ENCODE measurements at places on chromosomes 2 and 18.

GRCh38 chr2:222912117-222912516 is 51.3 kb downstream of the ACSL3 start:
- no peak for DNase-seq

GRCh38 chr2:144516411-144516980 is 3.4 kb downstream of the ZEB2 start:
- no peak for DNase-seq

DNA sequence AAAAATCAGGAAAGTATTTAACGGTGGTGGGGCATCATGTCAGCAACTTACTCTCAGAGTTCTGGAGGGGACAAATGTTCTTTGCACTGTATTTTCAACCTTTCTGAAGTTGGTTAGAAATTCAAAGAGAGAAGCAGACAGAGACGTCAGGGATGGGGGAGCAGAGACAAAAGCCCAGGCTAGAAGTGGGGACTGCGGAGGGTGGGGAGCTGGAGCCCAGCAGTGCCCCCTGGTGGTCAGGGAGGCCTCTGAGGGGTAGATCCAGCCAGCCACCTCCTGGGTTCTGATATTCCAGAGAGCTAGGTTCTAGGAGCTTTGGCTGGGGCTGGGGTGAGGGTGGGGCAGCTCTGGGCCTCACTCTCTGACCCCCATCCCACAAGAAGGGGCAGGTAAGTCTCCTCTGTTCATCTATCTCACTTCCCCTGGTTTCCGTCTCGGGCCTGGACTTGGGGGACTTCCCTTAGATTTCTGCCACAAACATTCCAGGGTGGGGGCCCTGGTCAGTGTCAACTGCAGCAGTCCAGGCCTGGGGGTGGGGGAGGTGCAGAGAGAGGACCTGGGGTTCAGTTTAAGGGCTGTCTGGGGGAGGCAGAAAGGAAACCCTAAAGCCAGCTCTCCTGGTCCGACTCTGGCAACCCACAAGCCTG is 8.9 kb downstream of the TNS1 start:
- peak; percentile 36 for DNase-seq

GRCh38 chr2:143000599-143000998 is 123.1 kb downstream of the KYNU start:
- DNase-seq, result no peak

DNA sequence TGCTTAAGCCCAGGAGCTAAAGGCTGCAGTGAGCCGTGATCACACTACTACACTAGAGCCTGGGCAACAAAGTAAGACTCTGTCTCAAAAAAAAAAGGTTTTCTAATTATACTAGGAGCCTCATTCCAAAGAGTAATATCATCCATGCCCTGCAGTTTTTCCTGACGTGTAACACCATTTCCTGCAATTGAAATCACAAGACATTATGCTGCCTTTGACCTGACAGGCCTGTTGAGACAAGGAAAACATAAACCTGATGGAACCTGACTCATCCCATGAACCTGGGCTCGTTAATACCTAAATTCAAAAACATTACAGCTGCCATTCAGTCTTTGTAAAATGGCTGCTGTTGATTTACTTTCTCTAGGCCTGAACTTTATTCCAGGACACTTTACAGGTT is 58.7 kb upstream of the PEX13 start:
- no peak for DNase-seq

DNA sequence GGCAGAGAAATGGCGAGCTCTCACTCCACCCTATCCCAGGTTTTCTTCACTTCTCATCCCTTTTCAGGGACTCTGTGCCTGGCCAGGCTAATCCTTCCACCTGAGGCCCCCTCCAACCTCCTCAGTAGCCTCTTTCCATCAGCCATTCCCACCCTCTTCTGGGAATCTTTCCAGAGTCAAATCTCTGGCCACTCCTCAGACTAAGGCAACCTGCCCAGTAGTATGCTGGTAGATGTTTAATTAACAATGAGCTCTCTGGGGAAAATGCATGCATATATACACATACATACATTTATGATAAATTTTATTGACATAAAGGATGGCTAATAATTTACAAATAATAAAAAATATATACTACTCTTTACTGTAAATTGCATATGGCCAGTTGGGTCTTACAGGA is 11.4 kb upstream of the ASPRV1 start:
- DNase-seq, result no peak

GRCh38 chr2:6929196-6929819 is 12.1 kb downstream of the RNF144A start:
- DNase-seq, result no peak

GRCh38 chr2:64838817-64839216 is 150.4 kb upstream of the SLC1A4 start:
- no peak for DNase-seq

DNA sequence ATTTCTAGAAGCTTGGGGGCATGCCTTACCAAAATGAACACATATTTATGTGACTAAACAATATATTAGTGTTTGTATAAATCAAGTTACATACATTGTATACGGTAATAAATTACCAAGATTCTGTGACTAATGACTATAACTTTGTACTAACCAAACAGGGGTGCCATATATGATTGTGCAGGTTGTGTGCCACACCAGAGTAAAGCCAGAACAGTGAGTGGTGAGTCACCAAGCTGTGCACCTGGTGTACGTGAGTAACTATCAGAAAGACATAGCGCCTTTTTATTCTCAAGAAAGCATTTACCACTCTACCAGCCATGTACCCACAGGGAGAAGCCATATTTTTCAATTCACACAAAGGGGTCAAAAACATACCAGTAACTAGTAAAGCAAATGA is 453.2 kb upstream of the PIK3C3 start:
- no peak for DNase-seq

GRCh38 chr2:232382331-232383225 is 4.0 kb downstream of the ALPP start:
- no peak for DNase-seq

DNA sequence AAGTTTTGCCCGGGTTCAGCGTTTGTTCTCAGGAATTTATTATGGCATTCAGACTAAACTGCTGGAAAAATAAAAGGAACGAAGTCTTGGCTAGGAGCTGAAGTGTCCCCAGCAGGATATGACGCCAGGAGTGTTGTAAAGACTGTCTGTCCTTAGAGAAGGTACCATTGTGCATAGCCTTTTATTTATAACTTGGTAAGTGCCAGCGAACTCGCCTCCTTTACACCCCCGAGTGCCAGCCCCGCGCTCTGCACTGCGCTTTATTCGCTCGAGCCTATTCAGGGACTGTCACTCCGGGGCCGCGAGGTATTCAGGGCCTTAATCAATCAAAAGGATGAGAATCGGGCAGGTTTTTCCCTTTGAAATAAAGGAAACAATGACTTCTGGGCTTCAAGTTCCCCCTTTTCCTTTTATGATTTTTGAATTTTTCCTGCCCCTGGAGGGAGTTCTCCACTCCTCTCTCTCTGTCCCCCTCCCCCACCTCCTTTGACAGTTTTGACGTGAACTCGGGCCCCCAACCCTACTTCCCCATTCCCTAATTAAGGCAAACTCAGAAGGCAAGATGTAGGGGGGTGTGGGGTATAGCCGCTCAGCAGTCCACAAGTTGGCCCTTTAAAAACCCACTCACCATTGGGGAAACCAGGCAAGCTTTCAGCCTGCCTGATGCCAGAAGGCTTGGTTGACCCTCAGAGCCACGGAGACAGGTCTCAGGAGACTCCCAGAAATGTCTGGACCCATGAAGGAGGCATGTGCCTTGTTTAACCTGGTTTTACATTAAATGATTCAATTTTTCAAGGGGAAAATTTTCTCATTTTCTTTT is 1.3 kb upstream of the PAX3 start:
- DNase-seq, result no peak

GRCh38 chr2:8574196-8575037 is 107.4 kb upstream of the ID2 start:
- no peak for DNase-seq

- no peak for DNase-seq
These were observed 57.4 kb downstream of the TRPM8 start for GRCh38 chr2:233974530-233975071.

- no peak for DNase-seq
These were observed 7.3 kb downstream of the NBEAL1 start for GRCh38 chr2:203021991-203022390.

GRCh38 chr2:233443511-233444183 is 89.4 kb downstream of the DGKD start:
- DNase-seq, result peak; percentile 76

DNA sequence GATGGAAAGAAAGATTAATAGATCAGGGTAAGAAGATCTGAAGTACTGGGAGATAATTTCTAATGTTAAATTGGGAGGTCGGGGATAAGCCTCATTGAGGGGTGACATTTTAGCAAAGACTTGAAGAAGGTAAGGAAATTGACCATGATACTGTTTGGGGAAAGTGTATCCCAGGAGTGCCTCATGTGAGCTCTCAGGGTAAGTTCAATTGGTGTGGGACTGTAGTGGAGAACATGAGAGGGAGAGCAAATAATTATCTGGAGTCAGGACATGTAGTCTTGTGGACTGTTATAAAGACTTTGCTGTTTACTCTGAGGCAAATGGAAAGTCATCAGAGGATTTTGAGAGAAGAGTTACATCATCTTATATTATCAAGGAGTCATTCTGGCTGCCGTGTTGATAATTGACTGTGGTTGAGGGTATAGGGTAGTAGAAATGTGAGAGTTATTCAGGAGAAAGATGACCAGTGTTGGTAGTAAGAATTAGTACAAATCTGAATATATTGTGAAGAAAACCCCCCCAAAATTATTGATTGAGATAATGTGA is 624.4 kb downstream of the ADCYAP1 start:
- no peak for DNase-seq

GRCh38 chr2:161139098-161139987 is 20.9 kb upstream of the TANK start:
- no peak for DNase-seq

GRCh38 chr2:241351640-241352031 is 4.4 kb upstream of the FARP2 start:
- no peak for DNase-seq

GRCh38 chr2:94996305-94997100 is 29.0 kb upstream of the MAL start:
- no peak for DNase-seq

GRCh38 chr2:14235667-14236066 is 396.9 kb upstream of the LRATD1 start:
- DNase-seq, result no peak

- no peak for DNase-seq
These were observed 424.3 kb downstream of the DCC start for GRCh38 chr18:52764316-52764715.

DNA sequence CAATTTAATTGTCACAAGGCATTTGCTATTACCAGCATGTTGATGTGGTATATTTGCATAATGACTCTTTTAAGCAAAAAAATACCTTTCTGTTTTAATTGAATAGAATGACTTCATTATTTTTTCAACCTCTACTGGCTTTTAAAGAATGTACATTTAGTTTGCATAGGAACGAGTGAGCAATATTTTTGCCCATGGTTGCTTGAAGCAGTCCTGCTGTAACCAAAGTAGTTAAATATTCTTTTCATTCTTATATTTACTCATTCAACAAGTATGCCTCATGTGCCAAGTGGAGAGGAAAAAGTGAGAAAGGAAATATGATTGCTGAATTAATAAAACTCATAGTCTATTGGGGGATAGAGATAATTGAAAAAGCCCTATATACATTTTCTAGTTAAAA is 184.7 kb downstream of the DSEL start:
- DNase-seq, result no peak

DNA sequence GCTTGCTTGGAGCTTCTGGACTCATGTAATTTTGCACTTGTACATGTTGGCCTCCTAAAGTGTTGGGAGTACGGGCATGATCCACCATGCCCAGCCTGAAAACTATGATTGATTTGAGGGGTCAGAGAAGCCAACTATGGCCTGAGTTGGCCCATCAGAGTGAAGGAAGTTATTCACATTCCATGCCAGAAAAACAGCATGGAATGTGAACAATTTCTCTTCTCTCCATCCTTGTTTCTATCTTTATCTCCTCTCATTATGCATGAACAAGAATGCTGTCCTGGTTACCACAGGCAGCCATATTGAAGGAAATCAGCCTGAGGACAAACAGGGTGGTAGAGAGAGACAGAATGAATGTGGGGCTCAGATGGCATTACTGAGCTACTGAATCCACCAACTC is 3.5 kb upstream of the CD226 start:
- no peak for DNase-seq

DNA sequence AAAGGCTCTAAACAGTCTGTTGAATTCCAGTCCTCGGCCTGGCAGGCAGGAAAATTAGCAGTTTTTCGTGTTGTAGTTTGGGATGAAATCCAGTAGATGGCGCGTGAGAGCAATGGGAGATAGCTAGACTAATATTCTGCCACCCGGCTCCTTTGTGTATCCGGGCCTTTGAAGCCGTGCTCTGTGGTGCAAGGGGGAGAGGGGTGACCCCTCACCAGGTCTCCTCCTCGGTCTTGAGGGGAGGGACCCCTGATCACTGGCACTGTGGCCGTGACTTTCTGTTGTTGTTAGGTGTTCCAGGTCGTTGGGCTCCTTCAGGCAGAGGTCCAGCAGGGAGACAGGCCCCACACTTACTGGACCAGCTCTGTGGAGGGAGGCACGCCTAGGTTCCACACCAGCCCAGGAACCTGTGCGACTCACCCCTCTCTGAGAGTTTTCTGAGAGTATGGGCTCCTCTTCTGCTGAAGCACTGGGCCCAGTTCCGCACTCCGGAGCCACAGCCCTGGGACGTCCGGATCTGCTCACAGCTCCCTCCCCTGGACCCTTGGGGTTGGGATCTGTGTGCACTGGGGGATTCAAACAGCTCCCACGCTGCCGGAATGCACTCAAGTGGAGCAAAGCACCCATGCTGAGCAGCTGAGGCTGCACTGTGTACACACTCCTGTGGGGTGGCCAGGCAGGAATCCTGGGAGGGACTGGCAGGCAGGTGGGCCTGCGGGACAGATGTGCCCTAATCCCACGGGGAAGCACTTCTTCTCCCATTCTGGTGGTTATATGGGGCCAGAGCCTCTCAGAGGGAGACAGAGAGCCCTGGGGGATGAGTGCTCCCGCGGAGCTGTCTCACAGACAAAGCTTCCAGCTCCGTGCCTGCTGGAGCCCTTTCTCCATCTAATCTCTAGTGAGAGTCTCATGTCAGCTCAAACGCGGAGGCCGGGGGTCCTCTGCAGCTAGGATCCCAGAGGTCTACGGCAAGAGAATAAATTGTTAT is 8.8 kb downstream of the GKN2 start:
- peak; percentile 25 for DNase-seq

GRCh38 chr2:28976584-28976983 is 4.5 kb upstream of the TOGARAM2 start:
- DNase-seq, result no peak

DNA sequence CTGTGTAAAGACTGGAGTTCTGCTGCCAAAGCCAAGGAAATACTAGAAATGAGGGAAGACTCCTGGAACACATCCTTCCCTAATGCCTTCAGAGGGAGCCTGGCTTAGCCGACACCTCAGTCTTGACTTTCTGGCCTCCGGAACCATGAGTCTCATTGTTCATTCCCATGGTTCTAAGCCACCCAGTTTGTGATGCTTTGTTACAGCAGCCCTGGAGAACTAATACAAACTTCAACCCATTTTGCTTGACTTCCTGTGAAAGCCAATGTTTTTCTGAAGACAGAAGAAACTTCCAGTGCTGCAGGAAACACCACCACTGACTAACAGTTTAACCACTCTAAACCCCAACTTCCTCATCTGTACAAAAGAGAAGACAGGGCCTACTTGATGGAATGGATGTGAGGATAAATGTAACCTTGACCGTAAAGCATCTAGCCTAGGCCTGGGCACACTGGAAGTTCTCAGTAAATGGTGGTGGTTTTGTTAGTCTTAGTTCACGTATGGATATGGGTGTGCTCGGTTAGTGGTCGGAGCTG is 85.9 kb upstream of the RFX8 start:
- no peak for DNase-seq

GRCh38 chr2:207951734-207952470 is 73.4 kb downstream of the PLEKHM3 start:
- DNase-seq, result no peak

GRCh38 chr2:205056151-205056561 is 510.9 kb downstream of the PARD3B start:
- no peak for DNase-seq
